ENCODE measurements at places on chromosomes 2 and 18.

DNA sequence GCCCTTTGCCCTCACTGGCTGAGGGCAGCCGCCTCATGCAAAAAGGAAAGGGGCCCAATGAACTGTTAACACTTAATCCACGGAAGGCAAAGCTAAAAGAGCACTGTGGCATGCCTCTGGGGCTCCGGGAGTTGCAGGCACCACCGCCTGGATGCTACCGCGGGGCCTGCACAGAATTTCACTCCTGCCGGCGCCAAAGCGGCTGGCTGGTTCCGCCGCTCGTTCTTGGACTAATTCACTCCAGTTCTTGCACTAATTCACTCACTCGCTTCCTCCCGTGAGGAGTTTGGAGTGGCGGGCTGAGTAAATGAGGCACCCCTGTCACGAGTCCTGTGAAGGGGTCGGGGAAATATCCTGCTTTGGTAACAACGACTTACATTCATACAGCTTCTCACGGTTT, 14.0 kb upstream of the MAPK4 start:
- H3K27me3 ChIP-seq = no peaks in the 10 kb centered on the region
- no peaks in the 10 kb centered on the region for H3K36me3 ChIP-seq
- no peaks in the 10 kb centered on the region for H3K4me1 ChIP-seq
- no peak overlapping the region for H3K4me3 ChIP-seq

- H3K36me3 ChIP-seq = no peaks in the 10 kb centered on the region
- H3K4me3 ChIP-seq = no peak overlapping the region
- no peaks in the 10 kb centered on the region for H3K4me1 ChIP-seq
- no peak for DNase-seq
- H3K27me3 ChIP-seq = no peaks in the 10 kb centered on the region
- no peak overlapping the region for H3K27ac ChIP-seq
These were observed 79.6 kb upstream of the RAB12 start for GRCh38 chr18:8529609-8530008.

- H3K4me3 ChIP-seq = no peak overlapping the region
- no peaks in the 10 kb centered on the region for H3K36me3 ChIP-seq
- no peaks in the 10 kb centered on the region for H3K4me1 ChIP-seq
- DNase-seq = no peak
- H3K27ac ChIP-seq = no peak overlapping the region
- H3K27me3 ChIP-seq = no peaks in the 10 kb centered on the region
These were observed 176.5 kb downstream of the LTBP1 start for GRCh38 chr2:33123216-33123615.

GRCh38 chr2:120778244-120778643, 42.6 kb downstream of the GLI2 start:
- no peaks in the 10 kb centered on the region for H3K27me3 ChIP-seq
- no peak for DNase-seq
- H3K4me1 ChIP-seq = peaks cover 5% of the 10 kb centered on the region
- H3K4me3 ChIP-seq = no peak overlapping the region
- no peaks in the 10 kb centered on the region for H3K36me3 ChIP-seq

- no peaks in the 10 kb centered on the region for H3K36me3 ChIP-seq
- H3K27me3 ChIP-seq = no peaks in the 10 kb centered on the region
- DNase-seq = no peak
- no peak overlapping the region for H3K4me3 ChIP-seq
- H3K4me1 ChIP-seq = no peaks in the 10 kb centered on the region
These were observed 122.5 kb downstream of the TPGS2 start for GRCh38 chr18:36706134-36706881.

DNA sequence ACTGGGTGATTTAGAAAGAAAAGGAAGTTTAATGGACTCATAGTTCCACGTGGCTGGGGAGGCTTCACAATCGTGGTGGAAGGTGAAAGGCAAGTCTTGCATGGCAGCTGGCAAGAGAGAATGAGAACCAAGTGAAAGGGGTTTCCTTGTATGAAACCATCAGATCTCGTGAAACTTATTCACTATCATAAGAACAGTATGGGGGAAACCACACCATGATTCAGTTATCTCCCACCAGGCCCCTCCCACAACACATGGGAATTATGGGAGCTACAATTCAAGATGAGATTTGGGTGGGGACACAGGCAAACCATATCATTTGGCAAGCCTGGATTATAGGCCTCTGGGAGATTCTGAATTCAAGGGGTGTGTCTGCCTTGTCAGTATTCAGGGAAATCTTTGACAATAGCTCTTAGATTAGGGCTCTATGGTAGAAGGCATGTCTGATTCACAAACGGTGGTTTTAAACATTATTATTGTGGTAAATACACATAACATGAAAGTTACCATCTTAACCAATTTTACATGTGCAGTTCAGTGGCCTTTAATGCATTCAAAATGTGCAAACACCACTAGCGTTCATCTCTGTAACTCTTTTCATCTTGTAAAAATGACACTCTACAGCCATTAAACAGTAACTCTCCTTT, 15.3 kb upstream of the PLB1 start:
- no peak overlapping the region for H3K4me3 ChIP-seq
- H3K27ac ChIP-seq = no peak overlapping the region
- H3K27me3 ChIP-seq = no peaks in the 10 kb centered on the region
- no peaks in the 10 kb centered on the region for H3K4me1 ChIP-seq
- no peak for DNase-seq

DNA sequence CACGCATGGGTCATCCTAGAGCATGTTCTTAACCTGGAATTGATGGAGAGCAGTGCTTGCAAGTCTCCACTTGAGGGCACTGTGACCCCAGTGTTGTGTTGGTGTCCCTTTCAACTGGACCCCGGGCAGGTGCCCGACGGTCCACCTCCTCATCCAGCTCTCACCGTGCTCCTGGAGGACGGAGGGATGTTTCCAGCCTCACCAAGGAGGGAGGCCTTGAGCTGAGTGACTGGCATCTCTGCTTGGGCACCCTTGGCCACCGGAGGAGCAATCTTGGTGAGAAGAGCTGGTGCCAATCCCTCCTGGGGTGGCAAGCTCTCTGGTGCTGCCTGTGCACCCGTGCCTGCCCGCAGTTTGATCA, 45.4 kb upstream of the ASB18 start:
- no peaks in the 10 kb centered on the region for H3K27me3 ChIP-seq
- no peak for DNase-seq
- H3K4me3 ChIP-seq = no peak overlapping the region

GRCh38 chr18:79553696-79554095, 125.9 kb upstream of the CTDP1 start:
- H3K27ac ChIP-seq = no peak overlapping the region
- H3K36me3 ChIP-seq = no peaks in the 10 kb centered on the region
- no peaks in the 10 kb centered on the region for H3K27me3 ChIP-seq

GRCh38 chr2:25250331-25251070, 82.1 kb upstream of the POMC start:
- H3K36me3 ChIP-seq = no peaks in the 10 kb centered on the region
- no peak overlapping the region for H3K27ac ChIP-seq
- no peak overlapping the region for H3K4me3 ChIP-seq
- no peaks in the 10 kb centered on the region for H3K27me3 ChIP-seq
- no peaks in the 10 kb centered on the region for H3K4me1 ChIP-seq

DNA sequence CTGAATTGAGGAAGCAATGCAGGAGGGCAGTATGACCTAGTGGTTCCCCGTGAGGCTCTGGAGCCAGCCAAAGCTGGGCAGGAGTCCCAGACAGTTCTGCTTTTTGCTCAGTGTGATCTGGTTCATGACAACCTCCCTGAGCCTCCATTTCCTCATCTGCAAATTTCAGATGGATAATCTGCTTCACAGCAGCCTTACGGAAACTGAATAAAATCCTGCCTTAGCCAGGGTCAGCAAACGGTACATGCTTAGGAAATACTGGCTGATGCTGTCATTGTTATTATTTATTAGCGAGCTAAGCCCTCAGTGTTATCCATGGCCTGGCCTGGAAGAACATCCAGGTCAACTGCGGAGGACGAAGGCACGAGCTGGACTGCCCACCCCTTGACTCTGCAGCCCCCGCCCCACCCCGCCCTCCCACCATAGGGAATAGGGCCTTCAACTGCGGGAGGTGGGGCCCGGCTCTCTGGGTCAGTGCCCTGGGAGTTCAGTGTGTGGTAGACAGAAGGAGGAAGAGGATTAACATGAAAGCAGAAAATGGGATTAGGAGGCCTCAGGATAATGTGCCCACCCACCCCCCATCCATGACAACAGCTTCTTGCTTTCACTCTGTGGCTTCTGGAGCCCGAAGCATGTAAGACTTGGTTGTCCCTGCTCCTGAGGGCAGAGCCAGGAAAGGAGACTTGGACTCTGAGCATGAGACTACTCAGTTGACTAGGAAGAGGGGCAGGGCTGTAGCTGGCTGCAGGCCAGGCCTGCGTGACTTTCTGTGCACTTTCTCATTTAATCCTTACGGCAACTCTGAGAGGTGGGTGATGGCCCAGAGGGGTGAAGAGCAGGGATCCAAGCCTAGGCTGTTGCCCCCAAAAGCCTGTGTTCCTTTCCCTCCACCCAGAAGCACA, 13.1 kb downstream of the PKDCC start:
- no peaks in the 10 kb centered on the region for H3K36me3 ChIP-seq
- peaks cover 4% of the 10 kb centered on the region for H3K4me1 ChIP-seq
- DNase-seq = no peak

All from HCT116 (cell line).